ENCODE measurements at places on chromosomes 1 and 21.

DNA sequence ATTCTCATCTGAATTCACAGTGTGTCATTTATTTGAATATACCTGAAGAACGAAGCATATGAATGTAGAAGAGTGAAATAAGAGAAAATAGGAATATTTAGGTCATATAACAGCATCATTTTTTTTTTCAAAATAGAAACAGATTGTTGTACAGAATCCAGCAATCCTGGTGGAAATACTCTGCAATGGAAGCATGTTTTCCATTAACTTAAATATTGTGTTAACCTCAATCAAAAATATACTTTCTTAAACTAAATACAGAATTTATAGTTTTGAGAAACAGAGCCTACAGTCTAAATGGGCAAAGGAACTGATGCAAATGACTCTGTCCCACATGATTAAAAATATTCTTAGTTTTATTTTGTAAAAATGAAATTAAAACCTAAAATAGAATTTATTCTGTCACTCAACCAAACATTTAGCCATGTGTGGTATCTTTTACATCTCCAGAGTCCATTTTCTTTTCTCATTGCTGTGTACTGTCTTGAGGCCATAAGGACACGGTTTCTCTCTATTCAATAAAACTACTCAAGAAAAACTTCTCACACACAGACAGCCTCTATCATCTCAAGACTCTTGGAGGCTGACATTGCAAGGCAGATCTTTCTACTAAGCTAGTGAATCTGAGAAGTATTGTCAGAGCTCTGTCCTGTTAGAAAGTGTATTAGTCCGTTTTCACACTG, 322.6 kb downstream of the LTN1 start:
- DNase-seq, result no peak

GRCh38 chr1:152959801-152960451, 10.5 kb upstream of the SPRR4 start:
- no peak for DNase-seq

GRCh38 chr1:158810311-158810710, 20.8 kb upstream of the MNDA start:
- no peak for DNase-seq

DNA sequence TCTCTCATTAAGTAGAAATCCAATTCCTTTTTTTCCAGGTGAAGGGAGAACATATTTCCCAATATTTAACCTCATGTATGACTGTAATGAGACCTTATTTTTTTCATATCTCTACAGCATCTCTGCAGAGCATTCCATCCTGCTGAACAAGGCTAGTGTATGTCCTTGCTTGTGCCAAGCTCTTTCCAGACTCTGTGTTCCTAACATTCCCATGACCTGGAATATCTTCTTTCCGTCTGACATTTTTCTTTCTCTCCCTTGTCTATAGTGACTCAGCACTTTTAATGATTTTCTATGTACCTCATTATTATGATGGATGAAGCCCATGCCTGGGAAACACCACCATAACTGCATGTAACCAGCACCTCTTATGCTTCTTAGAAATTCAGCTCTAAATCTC, 278.3 kb upstream of the NRIP1 start:
- DNase-seq, result no peak

DNA sequence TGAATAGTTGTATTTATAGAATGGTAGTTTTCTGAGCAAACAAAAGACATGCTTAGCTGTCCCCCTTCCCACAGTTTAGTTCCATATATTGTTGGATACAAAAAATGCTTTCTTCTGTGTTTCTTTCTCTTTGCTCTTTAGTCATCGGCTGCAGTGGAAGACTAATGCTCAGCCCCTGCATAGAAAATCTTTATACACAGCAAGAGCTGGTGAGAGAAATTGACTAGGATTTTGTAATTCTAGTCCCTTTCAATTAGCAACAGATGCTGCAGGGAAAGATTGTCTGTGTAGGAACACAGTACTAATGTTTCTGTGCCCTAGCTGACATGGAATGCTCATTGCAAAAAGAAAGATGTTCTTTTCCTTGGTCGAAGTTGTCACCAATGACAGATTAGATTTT, 200.9 kb downstream of the RPS6KC1 start:
- no peak for DNase-seq

DNA sequence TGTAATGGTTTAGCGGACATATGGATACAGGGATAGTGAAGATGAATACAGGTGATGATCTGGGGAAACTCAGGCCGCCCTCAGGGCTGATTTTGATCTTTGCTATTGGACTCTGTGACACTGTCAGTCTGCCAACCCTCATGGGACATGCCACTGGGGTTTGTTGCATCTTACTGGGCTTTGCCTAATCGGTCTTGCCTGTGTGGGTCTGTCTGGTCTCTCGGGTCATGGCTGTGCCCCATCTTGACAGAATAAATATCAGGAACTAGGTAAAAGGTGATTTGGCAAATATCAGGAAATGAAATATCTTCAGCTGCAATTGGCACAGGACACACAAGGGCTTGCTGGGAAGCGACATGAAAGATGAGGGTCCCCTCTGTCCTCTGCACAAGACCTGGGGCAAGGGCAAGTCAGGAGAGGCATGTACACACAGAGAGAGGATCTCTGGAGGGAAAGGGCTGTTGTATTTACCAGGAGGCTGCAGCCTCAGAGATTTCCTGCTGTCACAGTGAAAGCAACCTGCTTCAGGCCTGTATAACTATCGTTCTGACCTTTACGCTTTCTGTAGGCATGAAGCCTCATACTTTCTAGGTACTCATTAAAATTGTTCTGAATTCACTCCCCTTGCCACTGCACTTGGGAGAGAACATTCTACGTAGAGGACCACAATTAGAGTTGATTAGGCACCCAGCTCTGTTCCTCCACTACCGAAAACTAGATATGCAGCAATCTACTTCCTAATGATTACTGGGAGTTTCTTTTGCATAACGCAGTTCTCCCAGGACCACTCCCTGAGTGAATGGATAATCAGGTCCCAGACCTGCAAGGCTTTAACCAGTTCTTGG, 52.0 kb upstream of the GADD45A start:
- no peak for DNase-seq

DNA sequence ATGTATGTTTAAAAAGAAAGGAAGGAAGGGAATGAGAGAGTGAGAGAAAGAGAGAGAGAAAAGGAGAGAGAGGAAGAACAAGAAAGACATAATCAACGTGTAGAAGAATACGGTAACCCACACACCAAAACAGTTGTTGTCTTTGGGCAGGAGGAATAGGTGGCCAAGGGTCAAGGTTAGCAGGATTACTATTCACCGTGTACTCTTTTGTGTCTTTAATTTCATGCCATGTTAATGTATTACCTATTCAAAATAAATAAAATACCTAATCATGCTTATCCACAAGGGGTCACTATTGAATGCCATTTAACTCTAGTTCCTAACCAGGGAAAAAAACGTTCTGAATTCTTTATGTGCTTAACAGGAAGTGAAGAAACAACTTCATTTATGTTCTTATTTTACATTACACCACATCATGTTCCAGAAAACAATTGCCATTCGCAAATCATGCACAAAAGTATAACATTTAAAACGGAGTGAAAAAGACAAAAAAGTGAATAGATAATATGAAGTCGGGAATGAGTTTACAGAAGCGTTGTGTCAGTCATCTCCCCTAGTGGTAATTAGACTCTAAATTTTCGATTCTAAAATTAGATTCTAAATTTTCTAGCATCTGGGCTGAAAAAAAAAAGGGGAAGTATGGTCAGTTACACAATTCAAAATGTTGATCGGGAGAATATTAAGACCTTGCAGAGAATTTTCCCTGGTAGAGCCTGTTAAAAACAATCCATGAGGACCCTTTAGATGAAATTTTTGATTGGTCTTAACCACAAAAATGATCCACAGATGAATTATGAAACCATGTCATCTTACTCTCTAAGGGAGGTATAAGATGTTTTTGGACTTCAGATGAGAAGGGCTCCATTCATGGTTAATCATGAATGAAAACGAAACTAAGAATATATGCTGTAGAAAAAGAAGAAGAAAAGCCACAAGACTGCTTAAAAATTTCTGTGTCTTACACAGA, 700 bp upstream of the KMO start:
- no peak for DNase-seq

DNA sequence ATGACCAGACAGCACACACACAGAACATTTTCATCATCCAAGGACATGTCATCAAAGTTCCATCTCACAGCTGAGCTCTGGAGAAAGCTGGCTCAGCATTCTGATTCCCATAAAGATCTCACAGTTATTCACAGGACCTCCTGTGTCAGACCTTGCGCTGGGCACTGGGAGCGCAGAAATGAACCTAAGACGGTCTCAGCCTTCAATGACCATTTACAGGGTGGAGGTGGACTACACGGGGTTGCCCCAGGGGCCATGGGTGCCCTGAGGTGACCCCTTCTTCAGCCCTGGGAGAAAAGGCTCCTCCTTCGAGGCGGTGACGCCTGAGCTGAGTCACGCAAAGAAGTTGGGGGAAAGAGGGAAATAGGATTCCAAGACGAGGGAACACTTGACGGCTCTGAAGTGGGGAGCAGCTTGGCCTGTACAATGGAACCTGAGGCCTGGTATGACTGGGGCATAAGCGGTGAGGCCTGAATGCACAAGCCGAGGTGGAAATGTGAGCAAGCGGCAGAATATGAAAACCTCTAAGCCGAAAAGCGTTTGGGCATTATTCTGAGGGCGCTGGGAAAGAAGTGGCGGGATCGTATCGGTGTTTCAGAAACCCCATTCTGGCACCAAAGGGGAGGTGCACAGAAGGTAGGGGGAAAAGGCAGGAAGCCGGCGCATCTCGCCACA, 797 bp downstream of the CC2D1B start:
- DNase-seq, result no peak

- DNase-seq, result no peak
Measured at GRCh38 chr1:178867670-178868069, 3.2 kb downstream of the ANGPTL1 start.

DNA sequence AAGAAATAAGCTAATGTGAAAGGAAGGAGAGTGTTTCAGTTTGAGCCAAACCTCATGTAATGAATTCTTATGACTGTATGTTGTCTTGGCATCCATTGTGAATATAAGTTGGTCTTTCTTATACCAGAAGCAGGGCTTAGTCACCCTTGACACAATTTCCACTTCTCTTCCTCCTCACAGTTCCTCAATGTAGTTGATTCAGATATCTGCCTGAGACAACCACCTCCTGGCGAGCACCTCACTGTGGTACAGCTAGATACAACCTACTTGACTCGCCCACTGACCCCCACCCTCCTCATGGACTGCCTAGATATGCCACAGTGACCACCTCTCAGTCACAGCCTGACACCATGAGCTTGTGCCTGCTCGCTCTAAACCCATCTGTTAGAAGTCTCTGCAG, 45.6 kb downstream of the KYAT3 start:
- no peak for DNase-seq

- no peak for DNase-seq
Measured at GRCh38 chr1:203570805-203571204, 55.8 kb upstream of the ATP2B4 start.

DNA sequence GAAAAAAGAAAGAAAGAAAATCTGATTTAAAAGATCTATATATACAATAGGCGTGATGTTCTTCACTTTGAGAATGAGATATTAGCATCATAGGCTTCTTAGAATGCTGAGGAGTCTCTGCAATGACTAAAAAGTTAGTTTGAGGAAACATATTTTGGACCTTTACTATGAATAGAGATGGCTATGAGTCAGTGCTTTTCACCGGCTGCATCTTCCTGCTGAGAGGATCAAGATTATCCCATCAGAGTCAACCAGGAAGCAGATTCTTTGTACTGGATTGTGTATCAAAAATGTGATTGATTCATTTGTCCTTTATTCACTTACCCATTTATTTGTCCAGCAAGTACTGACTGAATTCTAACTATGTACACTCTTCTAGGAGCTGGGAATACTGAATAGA, 144.2 kb downstream of the KCNK2 start:
- no peak for DNase-seq

DNA sequence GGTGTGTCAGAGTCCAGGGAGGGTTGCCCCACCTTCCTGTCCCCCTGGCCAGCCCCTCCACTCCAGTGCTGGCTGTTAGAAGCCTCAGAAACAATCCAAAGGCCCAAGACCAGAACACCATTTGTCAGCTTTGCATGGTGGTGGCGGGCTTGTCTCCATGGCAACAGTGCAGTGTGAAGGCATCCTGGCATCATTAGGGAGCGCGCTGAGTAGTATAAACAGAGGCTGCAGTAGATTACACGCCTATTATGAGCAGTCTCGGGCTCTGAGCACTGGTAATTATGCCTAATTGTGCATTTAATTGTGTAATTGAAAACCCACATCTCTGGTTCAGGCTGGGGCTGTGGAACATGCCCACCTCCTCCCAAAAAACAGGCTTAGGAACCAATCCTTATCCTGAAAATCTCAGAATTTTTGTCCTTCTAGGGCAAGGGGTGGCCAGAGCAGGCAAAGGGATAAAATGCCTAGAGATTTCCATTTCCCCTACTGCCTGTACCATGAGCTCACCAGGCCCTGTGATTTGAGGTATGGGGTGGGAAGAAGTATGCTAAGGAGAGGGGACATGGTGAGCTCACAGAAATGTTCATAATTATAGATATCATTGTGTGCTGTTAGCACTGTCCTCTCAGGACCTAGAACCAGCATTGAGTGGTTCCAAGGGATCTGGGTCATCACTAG, 11.7 kb downstream of the NKAIN1 start:
- DNase-seq, result no peak

GRCh38 chr1:190479516-190479915, 1.9 kb upstream of the BRINP3 start:
- DNase-seq, result no peak

GRCh38 chr1:153354515-153355193, 3.0 kb upstream of the S100A9 start:
- DNase-seq, result no peak

GRCh38 chr1:224931605-224932004, 2.1 kb downstream of the DNAH14 start:
- no peak for DNase-seq

DNA sequence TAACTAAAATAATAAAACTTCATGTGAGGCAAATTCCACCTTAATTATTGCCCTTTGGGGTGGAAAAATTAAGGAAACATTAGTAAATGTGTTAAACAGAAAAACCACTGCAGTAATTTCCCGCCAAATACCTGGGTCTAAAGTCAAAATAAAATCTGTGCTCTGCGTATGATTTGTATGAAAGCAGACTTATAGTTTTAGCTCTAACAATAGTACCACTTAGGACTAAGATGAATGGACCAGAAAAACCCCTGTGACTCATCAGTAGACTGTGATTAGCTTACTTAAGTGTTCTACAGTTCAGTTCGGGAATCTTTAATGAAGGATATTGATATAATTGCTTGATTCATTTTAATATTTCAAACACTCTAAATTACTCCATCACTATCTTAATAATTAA, 23.3 kb upstream of the C1orf105 start:
- no peak for DNase-seq

DNA sequence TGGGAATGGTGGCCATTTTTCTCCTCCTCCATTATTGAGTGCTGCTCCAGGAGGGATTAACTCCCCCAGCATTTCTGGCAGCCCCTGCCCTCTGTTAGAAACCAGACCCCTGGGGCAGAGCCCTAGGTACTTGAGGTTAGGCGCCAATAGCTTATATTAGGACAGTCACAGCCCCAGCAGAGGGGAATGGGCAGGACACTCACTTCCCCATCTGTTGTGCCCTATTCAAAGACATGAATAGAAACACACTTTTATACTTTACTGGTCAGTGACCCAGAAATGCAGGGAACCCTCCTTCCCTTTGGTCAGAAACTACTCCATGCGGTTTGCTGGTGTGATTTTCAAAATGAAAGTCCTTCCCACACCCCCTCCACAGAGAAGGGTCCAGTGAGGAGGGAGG, 267.7 kb downstream of the PTBP2 start:
- DNase-seq, result no peak

Data from memory B cell (primary cell).